SW 1271 (cell line): ENCODE measurements at places on chromosomes 13 and 19.

DNA sequence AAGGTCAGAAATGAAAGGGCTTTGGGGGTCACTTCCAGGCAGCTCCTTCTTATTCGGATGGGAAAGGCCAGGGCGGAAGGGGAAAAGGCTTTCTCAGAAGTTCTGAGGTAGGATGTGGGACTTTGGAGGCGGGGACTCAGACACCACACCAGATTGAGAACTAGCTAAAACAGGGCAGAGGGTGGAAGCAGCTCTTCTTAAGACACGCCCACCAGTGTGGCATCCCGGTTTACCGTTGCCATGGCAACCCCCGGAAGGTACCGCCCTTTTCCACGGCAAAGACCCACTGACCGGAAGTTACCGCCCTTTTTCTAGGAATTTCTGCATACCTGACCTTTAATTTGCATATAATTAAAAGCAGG lies 3.8 kb upstream of the LILRA5 start:
- no peak for DNase-seq

DNA sequence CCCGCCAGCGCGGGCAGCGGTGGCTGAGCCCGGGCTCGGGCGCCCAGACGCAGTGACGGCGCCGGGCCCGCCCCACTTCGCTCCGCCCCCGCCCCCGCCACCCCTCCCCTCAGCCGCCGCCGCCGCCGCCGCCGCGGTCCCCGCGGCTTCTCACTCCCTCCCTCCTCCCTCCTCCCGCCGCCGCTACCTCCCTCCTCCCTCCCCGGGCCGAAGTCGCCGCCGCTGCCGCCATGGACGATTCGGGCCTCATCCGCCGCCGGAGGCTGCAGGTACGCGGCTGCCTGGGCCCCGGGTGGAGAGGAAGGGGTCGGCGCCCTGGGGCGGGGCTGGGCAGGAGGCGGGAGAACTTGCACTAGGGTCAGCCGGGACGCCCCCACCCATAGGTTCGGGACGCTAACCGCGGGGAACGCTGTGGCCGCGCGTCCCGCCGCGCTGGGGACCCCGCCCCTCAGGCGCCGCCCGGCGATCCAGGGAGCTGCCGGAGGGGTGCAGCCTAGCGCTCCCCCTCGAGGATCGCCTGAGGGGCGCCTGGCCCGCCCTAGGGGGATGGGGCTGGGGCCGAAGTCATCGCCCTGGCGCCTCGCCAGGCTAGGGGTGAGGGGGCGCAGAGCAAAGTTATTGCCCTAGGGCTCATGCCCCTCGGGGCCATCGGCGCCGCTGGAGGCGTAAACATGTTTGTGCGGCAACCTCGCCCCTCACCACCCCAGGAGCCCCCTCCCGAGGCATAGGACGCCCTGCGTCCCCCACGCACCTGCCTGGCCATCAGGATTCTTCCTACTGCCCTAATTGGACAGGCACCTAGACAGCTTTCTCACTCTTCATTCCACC lies 427 bp downstream of the RTBDN start:
- DNase-seq = no peak

- DNase-seq = no peak
Observed at GRCh38 chr13:111216166-111216960, 101.3 kb downstream of the ARHGEF7 start.

DNA sequence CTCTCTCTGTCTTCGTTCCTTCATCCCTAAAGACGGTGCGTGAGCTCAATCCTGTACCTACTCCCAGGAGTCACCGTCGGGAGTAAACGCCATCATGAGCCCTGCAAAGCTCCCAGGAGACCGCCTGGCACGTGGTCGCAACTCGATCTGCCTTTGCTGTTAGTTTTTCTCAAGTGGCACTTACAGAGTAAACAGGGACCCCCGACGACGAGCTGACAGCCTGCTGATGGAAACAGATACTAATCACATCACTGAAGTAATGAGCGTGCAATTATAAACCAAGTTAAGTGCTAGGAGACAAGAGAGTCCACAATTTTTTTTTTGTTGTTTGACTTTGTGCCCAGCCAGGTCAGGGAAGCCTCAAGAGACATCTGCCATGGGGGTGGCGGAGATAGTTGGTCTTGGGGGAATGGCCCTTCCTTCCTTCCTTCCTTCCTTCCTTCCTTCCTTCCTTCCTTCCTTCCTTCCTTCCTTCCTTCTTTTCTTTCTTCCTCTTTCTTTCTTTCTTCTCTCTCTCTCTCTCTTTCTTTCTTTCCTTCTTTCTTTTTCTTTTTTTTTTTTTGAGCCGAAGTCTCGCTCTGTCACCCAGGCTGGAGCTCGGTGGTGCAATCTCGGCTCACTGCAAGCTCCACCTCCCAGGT lies 23.6 kb downstream of the CACNG6 start:
- DNase-seq = no peak

GRCh38 chr13:83865161-83866137 lies 16.8 kb downstream of the SLITRK1 start:
- DNase-seq = no peak

DNA sequence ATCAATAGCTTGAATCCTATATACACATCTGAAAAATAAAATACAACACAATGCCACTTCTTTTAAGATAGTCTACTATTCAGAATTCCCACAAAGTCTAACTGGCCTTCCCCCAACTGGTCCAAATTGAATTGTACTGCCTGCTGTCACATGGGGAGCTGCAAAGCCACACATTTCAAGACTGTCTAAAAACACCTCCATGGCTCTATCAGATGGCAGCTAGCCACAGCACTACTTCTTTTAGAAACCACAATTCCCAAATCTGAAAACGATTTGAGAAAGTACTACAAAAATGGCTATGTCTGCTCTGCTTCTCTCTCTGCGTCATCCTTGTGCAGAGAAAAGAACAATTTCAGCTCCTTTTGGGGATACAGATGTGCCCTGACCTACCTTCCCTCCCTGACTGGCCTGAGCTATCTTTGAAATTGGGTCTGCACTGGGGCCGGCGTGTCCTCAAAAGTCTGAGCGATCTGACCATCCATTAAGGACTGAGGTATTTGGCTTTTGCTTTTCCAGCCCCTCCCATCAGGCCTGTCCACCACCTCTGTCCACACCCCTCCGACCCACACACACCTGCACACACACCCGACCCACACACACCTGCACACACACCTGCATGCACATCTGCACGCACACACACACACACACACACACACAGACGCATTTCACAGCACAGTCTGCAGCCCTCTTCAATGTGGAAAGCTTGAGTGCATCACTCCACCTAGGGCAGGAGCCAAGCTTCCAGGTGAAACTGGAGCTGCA lies 68.6 kb upstream of the IPO5 start:
- no peak for DNase-seq

GRCh38 chr19:46728693-46729339 lies 11.9 kb upstream of the PRKD2 start:
- DNase-seq = peak; percentile 20

DNA sequence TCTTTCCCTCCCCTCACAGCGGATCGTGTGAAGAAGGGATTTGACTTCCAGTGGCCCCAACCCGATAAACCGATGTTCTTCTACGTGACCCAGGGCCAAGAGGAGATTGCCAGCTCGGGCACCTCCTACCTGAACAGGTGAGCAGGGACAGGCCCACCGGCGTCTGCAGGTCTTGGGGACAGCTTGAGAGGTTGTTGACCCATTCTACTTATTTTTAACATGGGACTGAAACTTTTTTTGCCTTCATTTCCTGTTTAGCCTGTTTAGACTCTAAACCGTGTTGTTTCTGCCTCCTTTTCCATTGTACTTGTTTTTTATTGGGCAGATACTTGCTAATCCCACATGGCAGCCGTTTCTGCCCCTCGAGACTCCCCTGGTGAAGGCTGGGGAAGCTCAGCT lies 28.5 kb downstream of the UPF1 start:
- no peak for DNase-seq

- DNase-seq = no peak
Observed at GRCh38 chr19:50414864-50415660, 3.7 kb upstream of the SPIB start.

- no peak for DNase-seq
Observed at GRCh38 chr19:5880604-5881078, 10.3 kb upstream of the FUT5 start.

DNA sequence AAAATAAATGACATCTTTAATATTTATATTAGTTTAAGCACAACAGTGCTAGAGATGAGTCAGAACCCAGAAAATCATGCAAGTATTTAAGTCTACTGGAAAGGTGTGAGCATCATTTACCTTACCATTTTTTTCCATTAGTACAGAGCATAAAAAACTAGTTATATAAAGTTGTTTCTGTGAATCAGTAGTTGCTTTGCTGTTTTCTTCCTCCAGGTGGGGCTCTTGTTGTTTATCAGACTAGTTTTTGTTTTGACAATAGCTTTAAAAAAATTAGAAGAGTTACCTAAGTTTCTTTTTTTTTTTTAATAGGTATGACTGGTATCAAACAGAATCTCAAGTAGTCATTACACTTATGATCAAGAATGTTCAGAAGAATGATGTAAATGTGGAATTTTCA lies 12.7 kb downstream of the SUGT1 start:
- peak; percentile 21 for DNase-seq

DNA sequence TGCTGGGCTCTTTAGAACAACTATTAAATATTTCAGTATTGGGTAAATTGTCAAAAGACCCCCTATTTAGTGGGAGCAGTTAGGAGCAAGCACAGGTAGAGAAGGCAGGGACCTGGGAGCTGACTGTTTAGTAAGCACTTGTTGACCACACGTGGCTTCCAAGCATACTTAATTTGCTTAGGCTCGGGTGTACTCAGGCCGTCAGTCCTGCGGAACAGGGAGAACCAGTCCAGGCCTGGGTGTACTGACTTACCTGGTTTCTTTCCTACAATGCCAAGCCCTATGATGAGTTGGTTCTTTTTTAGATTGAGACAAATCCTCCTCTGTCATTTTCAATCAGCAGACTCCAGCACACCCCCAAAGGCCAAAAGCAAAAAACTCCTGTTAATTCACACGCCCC lies 90.0 kb downstream of the WDFY2 start:
- no peak for DNase-seq

- no peak for DNase-seq
Observed at GRCh38 chr13:104953588-104953987, 1581.9 kb downstream of the EFNB2 start.

- DNase-seq = no peak
Observed at GRCh38 chr13:23570099-23570920, at the start of gene TNFRSF19. Gene TNFRSF19, plus strand, starts transcription at chr13:23570412. Its CDS starts 19,772 bp downstream, at chr13:23590184.

DNA sequence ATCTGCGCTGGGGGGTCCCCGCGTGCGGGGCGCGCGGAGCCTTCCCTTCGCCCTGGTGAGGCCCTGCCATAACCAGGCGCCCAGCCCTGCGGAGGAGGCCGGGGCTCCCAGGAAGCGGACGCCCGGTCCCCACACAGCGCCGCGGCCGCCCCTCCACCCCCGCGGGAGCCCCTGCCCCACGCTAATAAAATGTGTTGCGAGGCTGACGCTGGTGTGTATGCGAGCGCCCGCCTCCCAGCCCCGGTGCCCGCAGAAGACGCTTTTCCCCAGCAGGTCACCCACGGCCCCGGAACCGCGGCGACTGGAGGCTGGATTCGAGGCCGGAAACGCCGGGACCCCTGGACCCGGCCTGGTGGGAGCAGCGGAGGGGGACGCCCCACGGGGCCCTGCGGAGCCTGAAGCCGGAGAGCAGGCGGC lies 12.1 kb upstream of the CDC34 start:
- no peak for DNase-seq

GRCh38 chr13:101916775-101917474 lies 464.4 kb downstream of the ITGBL1 start:
- no peak for DNase-seq

DNA sequence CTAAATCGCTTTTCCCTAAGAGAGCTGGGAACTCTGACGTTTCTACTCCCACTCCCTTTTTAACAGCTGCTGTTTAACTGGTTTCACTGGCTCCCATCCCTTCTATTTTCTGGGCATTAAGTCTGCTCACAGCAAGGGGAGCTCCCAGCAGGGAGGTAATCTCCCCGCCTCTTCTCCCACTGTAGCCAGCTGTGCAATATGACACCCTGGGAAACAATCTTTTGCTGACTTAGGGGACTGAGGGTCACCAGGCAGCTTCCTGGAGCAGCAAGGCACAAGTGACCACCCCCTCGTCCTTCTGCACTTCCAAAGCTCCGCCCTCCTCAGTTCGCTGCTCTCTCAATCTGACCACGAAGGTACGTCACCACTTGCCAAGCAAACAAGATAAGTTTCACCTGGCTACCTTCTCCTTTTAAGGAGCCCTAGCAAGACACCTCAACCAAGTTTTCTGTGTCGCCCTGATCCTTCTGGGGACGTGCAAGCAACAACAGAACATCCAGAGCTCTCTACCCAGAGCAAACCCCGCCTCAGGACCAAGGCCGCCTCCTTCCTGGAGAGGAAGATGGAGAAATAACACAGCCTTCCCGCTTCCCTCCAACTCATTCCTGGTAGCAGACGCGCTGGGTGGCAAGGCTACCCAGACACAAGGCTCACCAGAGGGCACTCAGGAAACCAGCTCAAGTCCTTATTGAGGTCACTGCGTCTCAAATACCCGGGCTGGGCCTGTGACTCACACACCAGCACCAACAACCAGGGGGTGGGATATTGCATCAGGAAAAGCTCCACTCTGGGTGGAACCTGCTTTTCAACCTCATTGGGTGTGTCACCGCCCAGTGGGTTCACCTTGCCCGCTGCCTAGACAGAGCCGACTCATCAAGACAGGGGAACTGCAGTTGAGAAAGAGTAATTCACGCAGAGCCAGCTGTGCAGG lies 92.4 kb downstream of the STK24 start:
- peak; percentile 99 for DNase-seq

DNA sequence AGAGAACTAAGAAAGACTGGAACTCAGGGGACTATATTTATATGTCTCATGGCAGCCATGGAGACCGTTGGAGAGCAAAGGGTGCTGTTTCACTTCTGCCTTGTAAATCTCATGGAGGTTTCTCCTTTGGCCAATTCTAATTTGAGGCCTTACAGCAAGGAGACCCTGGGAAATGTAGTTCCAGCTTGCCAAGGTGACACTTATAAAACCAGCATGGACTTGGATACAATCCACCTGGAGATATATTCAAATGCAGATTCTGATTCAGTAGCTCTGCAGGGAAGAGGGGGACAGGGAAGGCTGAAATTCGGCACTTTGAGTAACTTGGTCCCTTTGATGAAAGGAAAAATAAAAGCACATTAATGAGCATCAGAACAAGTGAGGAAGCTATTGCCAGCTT lies 90.0 kb downstream of the OXGR1 start:
- DNase-seq = no peak

DNA sequence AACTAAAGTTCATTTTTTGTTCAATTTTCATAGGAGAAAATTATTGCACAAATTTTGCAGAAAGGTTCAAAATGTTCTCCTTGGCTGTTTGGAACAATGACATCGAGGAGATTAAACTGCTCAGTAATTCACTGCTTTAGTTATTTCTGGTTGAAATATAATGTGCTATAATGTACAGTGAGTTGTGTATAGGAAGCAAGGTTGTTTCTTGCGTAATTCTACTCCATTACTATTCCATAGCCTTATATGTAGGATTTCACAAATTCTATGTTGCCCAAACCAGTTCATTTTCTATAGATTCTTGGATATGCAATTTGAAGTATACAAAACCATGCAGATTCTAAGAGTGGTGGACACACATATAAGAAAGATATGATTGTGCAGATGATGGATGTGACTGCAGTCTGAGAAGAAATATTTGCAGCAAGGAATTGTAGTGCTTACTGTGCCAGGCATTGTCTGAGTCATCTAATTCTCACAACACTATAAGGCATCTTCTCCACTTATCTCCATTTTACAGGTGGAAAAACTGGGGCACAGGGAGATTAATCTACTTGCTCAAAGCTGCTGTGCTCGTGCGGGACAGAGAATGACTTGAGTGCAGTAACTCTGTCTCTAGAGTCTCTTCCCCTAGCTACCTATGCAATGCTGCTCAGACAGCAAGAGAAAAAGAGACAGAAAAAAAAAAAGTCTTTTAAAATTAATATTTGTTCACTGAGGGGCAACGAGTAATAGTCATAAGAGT lies 515.5 kb downstream of the MYO16 start:
- no peak for DNase-seq
